ENCODE measurements at places on chromosomes 4 and X.

DNA sequence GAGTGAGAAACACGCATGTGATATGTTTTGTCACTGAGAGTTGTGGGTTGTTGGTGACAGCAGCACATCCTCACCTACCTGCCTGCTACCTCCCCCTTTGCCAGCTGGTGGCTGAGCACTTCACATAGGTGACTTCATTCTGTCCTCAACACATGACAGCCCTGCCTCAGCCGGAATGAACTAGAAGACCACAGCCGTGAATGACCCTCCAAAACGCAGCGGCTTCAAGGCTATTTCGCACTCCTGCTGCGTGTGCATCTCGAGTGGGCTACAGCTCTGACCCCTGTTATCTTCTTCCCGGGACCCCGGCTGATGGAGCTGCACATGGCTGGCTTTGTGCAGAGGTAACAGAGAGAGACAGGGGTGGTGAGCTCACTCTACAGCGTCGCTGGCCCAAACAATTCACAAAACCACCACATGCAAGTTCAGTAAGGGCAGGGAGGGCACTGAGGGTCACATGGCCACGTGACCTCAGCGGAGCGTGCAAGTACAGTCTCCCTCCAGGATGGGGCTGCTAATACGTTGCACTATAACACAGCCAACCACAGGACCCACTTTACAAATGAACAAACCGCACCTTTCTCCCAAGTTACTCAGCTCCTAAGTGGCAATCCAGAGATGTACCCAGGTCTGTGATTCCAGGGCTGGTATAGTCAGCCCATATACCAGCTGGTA, 6.3 kb upstream of the PPP2R2C start:
- no peak for DNase-seq

DNA sequence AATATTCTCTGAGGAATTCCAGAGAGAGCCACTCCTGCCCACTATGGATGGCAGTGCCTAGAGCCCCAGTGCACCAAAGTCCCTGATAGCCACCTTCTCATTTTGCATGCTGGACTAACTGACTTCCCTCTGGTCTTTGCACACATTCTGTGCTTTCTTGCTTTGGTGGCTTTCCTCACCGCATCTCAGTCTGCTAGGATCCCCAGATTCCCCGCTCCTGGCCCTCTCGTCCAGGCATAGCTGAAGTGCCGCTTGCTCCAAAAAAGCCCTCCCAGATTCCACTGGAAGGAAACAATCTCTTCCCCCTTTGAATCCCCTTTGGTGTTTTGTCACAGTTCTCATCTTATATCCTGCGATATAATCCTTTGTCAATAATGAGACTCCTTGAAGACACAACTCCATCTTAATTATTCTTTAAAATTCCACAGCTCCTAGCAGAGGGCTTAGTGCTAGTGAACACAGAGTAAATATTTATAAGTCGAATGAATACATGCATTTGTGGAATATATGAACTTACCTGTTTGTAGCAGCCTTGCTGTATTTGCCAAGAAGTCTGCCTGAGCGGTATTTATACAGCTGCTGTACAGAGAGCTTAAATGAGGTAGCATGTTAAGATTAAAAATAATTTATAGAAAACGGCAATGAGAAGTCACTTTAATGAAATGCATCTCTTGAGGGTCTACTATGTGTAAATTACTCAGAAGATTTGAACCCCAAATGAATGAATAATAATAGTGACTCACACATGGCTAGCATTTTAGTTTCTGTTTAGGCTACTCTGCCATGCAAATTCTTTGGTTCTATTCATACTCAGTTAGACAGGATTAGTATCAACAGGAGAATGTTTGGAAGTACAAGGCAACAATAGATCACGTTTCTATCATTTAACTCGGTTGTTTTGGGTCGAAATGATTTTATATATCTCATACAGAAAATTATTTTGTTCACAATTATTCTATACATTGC, 421.9 kb upstream of the TENM3 start:
- DNase-seq, result peak; percentile 9

DNA sequence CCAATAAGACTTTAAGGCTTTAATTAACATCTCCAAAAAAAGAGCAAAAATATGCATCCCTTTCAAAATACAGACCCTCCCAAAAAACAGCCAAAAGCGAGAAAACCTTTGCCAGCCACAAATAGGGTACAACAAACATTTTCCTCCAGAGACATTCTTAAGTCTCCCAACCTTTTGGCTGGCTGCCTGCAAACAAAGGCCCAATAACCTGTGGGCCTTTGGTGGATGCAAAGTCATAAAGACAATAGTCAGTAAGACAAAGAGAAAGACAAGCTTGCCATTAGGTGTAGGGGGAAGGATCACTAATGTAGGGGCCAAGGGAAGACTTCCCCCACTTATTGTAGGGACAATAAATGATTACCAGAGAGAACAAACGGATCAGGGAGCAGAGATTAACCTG, 215.5 kb upstream of the ZFP42 start:
- no peak for DNase-seq

DNA sequence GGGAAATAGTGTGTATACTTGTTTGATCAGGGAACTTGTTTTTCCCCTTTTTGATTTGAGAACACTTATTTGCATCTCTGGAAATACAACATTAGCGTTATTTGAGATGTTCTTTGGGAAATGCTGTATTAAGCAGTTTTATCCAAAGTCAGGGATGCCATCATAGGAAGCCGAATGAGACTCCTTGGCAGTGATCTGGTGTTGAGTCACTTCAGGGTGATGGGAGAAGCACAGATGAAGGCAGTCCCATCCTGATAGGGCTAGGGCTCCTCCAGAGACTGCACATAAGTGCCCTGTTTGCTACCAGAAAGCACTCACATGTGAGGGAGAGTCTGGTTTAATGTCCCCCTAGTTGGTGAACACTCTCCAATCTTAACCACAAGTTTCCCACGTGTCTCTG, 62.3 kb downstream of the IL1RAPL1 start:
- no peak for DNase-seq

- no peak for DNase-seq
These were observed 48.6 kb upstream of the EMCN start for GRCh38 chr4:100566396-100566795.

- peak; percentile 9 for DNase-seq
These were observed 129.6 kb upstream of the QRFPR start for GRCh38 chr4:121510341-121510874.

GRCh38 chr4:41598580-41598979, 60.6 kb downstream of the LIMCH1 start:
- no peak for DNase-seq

DNA sequence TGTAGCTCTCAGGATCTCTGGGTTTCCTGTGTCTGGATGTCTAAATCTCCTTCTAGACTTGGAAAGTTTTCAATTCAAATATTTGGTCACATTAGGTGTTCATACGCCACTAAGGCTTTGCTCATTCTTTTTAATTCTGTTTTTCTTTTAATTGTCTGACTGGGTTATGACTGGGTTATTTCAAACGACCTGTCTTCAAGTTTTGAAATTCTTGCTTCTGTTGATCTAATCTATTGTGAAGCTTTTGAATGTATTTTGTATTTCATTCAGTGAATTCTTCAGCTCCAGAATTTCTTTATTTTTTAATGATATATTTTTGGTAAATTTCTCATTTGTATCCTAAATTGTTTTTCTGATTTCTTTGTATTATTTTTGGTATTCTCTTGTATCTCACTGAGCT, 81.0 kb upstream of the PCDH10 start:
- no peak for DNase-seq

GRCh38 chr4:10589321-10589720, 95.2 kb downstream of the CLNK start:
- peak; percentile 43 for DNase-seq

- DNase-seq, result no peak
These were observed 2.0 kb downstream of the HS3ST1 start for GRCh38 chr4:11426731-11427120.

DNA sequence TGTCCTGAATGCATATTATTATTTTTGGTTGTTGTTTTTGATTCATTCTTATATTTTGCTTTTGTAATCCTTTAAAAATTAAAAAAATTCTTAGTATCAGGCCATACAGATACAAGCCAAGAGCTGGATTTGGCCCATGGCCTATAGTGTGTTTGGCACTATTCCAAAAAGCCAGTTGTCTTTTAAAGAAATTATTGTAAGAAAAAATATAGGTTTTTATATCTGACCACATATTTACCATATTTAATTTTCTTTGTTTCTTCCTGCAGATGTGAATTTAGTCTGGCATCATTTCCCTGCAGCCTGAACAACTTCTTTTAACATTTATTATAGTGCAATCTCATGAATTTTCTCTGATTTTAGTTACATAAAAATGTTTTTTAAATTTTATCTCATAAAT, 652.8 kb upstream of the NR3C2 start:
- no peak for DNase-seq
